Chondrocyte (in vitro differentiated cells): ENCODE measurements at places on chromosomes 1 and 21. TPM values are rescaled to one million over a fixed set of nuclear protein-coding genes. Genes with fewer than 3 reads are reported as not detected.
A peak's percentile ranks its signal among the peaks of the same experiment; 100 is the strongest.

Gene SH2D2A
- total RNA-seq = not detected in 3 replicates

Gene HJV
- not detected in 3 replicates for total RNA-seq

Gene LCE6A
- total RNA-seq = not detected in 3 replicates

Gene H6PD
- total RNA-seq = 37.0 to 41.4 TPM (median 38.9 TPM) in 3 replicates

Gene CD53
- not detected in 3 replicates for total RNA-seq

DNA sequence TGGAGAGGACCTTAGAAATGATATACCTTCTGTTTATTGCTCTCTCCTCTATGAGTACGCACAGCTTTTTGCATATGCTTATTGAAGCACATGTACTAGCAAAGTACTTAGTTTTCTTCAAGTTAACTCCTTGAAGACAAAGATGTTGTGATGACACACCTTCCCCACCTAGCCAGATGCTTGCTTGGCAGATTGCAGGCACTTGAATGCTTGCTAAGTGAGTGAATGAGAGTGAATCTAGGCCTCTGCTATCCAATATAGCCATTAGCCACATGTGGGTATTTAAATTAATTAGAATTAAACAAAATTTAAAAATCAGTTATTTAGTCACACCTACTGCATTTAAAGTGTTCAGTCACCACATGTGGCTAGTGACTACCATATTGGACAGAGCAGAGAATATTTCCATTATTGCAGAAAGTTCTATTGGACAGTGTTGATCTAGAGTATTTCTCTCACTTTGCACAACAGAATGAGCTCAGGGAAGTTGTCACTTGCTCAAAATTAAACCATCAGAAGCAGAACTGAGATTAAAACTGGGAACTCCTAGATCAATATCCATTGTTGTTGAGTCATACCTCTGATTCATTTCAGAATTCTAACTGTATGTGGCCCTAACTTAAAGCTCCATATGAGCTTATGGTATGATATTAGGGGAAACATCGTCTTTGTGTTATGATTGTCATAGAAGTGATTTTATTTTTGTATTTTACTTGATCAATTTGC is 8.6 kb upstream of the EEIG2 start:
- H3K4me1 ChIP-seq = no peaks in the 10 kb centered on the region
- H3K27ac ChIP-seq = no peak overlapping the region
- H3K4me3 ChIP-seq = no peak overlapping the region
- H3K27me3 ChIP-seq = peaks cover 2% of the 10 kb centered on the region
- H3K36me3 ChIP-seq = no peaks in the 10 kb centered on the region

DNA sequence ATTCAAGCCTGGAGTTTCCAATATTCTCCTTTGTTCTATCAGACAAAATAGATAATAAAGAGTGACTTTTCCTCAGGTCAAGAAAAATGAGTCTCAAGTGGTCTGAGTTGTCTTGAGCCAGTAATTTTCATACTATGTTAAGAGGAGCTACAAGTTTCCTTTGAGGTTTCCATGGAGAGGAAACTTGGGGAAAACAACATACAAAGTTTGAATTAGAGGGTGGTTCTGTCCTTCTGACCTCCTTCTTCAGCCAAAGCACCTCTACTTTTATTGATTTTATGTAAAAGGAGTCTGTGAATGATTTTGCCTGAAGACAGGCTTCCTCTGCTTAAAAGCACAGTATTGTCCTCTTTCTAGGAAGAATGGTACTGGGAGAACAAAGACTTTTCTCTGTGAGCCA is 497.2 kb upstream of the PKN2 start:
- DNase-seq = no peak
- no peak overlapping the region for H3K4me3 ChIP-seq
- no peaks in the 10 kb centered on the region for H3K4me1 ChIP-seq
- peaks cover 18% of the 10 kb centered on the region for H3K27me3 ChIP-seq

- H3K27ac ChIP-seq = no peak overlapping the region
- H3K27me3 ChIP-seq = no peaks in the 10 kb centered on the region
- no peak overlapping the region for H3K4me3 ChIP-seq
- H3K4me1 ChIP-seq = no peaks in the 10 kb centered on the region
Observed at GRCh38 chr1:55337801-55338447, 122.8 kb upstream of the USP24 start.

DNA sequence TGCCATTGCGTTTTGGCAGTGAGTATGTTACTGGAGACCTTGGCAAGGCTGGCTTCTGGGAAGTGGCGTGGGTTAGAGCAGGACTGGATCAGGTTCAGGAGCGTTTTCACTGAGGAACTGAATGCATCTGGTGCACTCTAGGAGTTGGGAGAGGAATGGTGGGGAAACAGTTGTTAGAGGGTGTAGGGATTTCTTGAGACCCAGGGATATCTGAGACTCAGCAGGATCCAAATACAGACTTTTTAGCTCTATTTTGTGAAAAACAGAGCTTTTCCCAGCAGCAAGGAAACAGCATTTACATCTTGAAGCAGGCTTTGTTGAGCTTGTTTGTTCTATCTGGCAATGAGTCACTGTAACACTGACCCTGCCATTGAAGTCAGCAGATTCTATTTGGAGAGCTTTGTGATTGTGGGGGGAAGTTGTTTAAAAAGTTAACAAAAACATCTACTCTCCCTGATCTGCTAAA is 56.9 kb upstream of the NRIP1 start:
- H3K4me3 ChIP-seq = no peak overlapping the region
- no peak overlapping the region for H3K27ac ChIP-seq
- no peak for DNase-seq
- no peaks in the 10 kb centered on the region for H3K36me3 ChIP-seq
- H3K4me1 ChIP-seq = peaks cover 6% of the 10 kb centered on the region
- peaks cover 5% of the 10 kb centered on the region for H3K27me3 ChIP-seq

GRCh38 chr21:14763695-14764064 is 217.6 kb upstream of the SAMSN1 start:
- no peaks in the 10 kb centered on the region for H3K4me1 ChIP-seq
- peaks cover 2% of the 10 kb centered on the region for H3K27me3 ChIP-seq
- DNase-seq = no peak
- H3K27ac ChIP-seq = no peak overlapping the region
- H3K36me3 ChIP-seq = no peaks in the 10 kb centered on the region
- no peak overlapping the region for H3K4me3 ChIP-seq

DNA sequence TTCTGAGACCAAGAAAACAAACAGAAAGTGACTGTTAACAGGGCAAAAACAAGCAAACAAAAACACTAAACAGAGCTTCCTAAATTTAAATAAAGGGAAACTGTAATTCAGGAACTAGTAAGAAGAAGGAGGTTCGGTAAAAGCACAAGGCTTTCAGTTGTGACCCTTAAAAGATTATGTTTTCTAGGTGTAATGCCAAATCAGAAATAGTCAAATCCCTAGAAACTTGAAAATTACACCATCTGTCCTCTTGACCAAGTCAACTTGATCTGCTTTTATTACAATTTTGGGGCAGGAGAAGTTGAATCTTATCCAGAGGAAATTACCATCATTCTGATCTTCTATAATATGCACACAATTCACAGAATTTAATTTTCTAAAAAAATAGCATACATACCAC is 754.0 kb upstream of the ADGRL4 start:
- no peak for DNase-seq
- no peak overlapping the region for H3K4me3 ChIP-seq
- H3K27me3 ChIP-seq = no peaks in the 10 kb centered on the region
- H3K4me1 ChIP-seq = no peaks in the 10 kb centered on the region

- no peaks in the 10 kb centered on the region for H3K36me3 ChIP-seq
- H3K4me1 ChIP-seq = peaks cover 3% of the 10 kb centered on the region
- peaks cover 4% of the 10 kb centered on the region for H3K27me3 ChIP-seq
- no peak overlapping the region for H3K27ac ChIP-seq
Observed at GRCh38 chr1:69648486-69648885, 80.8 kb downstream of the LRRC7 start.

- DNase-seq = no peak
- H3K27ac ChIP-seq = no peak overlapping the region
- H3K27me3 ChIP-seq = no peaks in the 10 kb centered on the region
- no peak overlapping the region for H3K4me3 ChIP-seq
- H3K4me1 ChIP-seq = no peaks in the 10 kb centered on the region
Observed at GRCh38 chr1:182565537-182565936, 23.5 kb downstream of the RNASEL start.

- peaks cover 2% of the 10 kb centered on the region for H3K27me3 ChIP-seq
- H3K4me1 ChIP-seq = no peaks in the 10 kb centered on the region
- no peak for DNase-seq
- H3K36me3 ChIP-seq = no peaks in the 10 kb centered on the region
Observed at GRCh38 chr1:222539951-222540597, 7.8 kb downstream of the HHIPL2 start.

DNA sequence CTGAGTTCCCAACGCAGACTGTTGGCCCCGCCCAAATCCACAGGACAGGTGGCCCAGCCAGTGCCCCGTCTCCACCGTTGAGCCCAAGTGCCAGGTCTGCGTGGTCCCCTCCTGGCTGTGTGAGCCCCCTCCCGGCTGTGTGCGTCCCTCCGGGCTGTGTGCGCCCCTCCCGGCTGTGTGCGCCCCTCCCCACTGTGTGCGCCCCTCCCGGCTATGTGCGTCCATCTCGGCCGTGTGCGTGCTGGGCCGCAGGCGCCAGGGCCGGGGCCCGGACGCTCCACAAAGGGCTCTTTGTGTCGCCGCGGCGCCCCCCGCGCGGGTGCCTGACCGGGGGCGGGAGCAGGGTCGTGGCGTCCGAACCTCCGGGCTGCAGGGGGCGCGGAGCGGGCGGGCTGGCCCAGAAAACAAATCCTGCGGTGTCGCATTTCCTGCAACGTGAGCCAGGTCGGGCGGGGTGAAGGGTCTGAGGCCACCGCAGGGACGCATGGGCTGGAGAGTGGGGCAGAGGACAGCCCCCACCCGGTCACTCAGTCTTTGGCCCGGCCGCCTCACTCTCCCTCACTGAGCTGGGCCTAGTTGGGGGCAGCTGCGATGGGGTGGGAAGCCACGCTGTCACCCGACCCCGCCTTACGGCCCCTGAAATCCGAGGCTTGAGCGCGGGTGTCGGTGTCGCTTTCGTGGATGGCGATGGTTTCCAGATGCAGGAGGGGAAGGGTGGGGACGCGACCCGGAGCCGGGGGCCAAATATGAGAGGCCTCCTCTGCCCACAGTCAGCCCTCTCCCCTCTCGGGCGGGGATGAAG is 18.8 kb downstream of the TNFRSF25 start:
- peaks cover 20% of the 10 kb centered on the region for H3K27me3 ChIP-seq
- no peak overlapping the region for H3K27ac ChIP-seq
- DNase-seq = peak; percentile 72
- no peak overlapping the region for H3K4me3 ChIP-seq
- H3K36me3 ChIP-seq = no peaks in the 10 kb centered on the region
- peaks cover 7% of the 10 kb centered on the region for H3K4me1 ChIP-seq

GRCh38 chr1:201461645-201462441 is 7.1 kb downstream of the PHLDA3 start:
- peaks cover 12% of the 10 kb centered on the region for H3K36me3 ChIP-seq
- peak; percentile 97 for DNase-seq
- peak overlapping the region; percentile 99 for H3K27ac ChIP-seq
- peaks cover 78% of the 10 kb centered on the region for H3K4me1 ChIP-seq
- H3K4me3 ChIP-seq = peak overlapping the region; percentile 13

- H3K4me3 ChIP-seq = no peak overlapping the region
- no peaks in the 10 kb centered on the region for H3K27me3 ChIP-seq
- no peak overlapping the region for H3K27ac ChIP-seq
- DNase-seq = no peak
Observed at GRCh38 chr1:55800503-55800902, 585.3 kb upstream of the USP24 start.

- H3K36me3 ChIP-seq = peaks cover 2% of the 10 kb centered on the region
- no peaks in the 10 kb centered on the region for H3K27me3 ChIP-seq
- H3K4me3 ChIP-seq = no peak overlapping the region
- peaks cover 61% of the 10 kb centered on the region for H3K4me1 ChIP-seq
- DNase-seq = no peak
- peak overlapping the region; percentile 78 for H3K27ac ChIP-seq
Observed at GRCh38 chr21:29218749-29219148, 80.0 kb upstream of the BACH1 start.

- DNase-seq = no peak
- no peaks in the 10 kb centered on the region for H3K36me3 ChIP-seq
- H3K4me3 ChIP-seq = no peak overlapping the region
- peaks cover 2% of the 10 kb centered on the region for H3K27me3 ChIP-seq
- H3K27ac ChIP-seq = no peak overlapping the region
Observed at GRCh38 chr1:59043796-59044195, 253.1 kb upstream of the FGGY start.

DNA sequence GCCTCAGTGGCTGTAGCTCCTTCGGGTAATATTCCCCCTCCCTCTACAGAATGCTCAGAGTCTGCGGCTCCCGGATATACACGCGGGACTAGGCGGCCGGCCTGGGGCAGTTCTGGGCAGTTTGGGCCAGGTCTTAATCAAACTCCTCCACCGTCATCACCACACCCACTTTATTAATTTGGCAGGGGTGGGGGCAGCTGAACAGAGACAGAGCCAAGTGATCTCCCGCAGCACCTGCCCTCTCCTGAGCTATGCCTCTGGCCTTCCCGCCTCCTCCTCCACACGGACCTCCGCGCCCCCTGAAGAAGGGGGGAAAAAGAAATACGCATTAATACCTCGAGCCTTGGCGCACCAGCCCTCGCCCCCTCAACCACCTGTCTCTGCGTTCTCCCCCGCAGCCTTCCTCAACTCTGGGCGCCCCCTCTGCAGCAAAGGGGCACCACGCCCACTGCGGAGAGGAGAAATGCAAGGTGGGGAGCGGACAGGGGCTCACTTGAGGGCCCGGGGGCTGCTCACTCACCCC is 42.6 kb downstream of the CD34 start:
- peak overlapping the region; percentile 22 for H3K27ac ChIP-seq
- no peak for DNase-seq
- H3K36me3 ChIP-seq = peaks cover 3% of the 10 kb centered on the region
